ENCODE measurements at places on chromosomes 1 and 21. TPM values are rescaled to one million over a fixed set of nuclear protein-coding genes. Genes with fewer than 3 reads are reported as not detected.

EXO1 gene
- total RNA-seq = 4.2 TPM

ESRRG gene
- 25.1 TPM for total RNA-seq

ATAD3C gene
- not detected for total RNA-seq

ABCA4 gene
- 2.1 TPM for total RNA-seq

MPZ gene
- total RNA-seq = 63.7 TPM

GSTM1 gene
- 16.7 TPM for total RNA-seq

AGBL4 gene
- total RNA-seq = under 0.01 TPM

TFF1 gene
- not detected for total RNA-seq

FCGR1A gene
- 5.2 TPM for total RNA-seq

RAD54L gene
- 3.1 TPM for total RNA-seq

TFF3 gene
- total RNA-seq = 5.2 TPM

VWA5B1 gene
- 0.52 TPM for total RNA-seq

GJA8 gene
- not detected for total RNA-seq

FAM43B gene
- 0.52 TPM for total RNA-seq

MTARC2 gene
- 10.4 TPM for total RNA-seq

ANGPTL3 gene
- total RNA-seq = not detected

KRTAP19-3 gene
- total RNA-seq = not detected

HDAC1 gene
- total RNA-seq = 37.6 TPM

RPE65 gene
- not detected for total RNA-seq

PRDM2 gene
- total RNA-seq = 23.0 TPM

RAVER2 gene
- total RNA-seq = 15.7 TPM

TRIM58 gene
- total RNA-seq = 5.2 TPM

ETV3L gene
- total RNA-seq = not detected

DMBX1 gene
- not detected for total RNA-seq

SLX9 gene
- 10.4 TPM for total RNA-seq

GPR25 gene
- not detected for total RNA-seq

LRRN2 gene
- 2.1 TPM for total RNA-seq

ANGPTL1 gene
- 47.5 TPM for total RNA-seq

COL6A1 gene
- total RNA-seq = 270 TPM

PODN gene
- 3.7 TPM for total RNA-seq

OLFML2B gene
- total RNA-seq = 29.7 TPM

SH2D1B gene
- total RNA-seq = 0.52 TPM

PUM1 gene
- 68.9 TPM for total RNA-seq

FCRL1 gene
- under 0.01 TPM for total RNA-seq

TCEANC2 gene
- 3.1 TPM for total RNA-seq

Data from skeletal muscle tissue (tissue), 5 donors.